ENCODE measurements at places on chromosomes 4 and X.

DNA sequence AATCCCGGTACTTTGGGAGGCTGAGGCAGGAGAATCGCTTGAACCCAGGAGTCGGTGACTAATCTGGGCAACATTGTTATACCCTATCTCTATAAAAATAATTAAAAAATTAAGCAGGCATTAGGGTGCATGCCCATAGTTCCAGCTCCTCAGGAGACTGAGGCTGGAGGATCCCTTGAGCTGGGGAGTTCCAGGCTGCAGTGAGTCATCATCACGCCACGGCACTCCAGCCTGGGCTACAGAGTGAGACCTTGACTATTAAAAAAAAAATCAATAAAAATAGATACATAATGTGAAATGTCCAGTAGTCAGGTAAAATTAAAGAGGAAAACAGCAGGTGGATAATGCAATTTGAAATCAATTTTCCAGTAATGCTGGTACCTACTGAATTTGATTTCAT is 14.6 kb downstream of the ADGRL3 start:
- DNase-seq = no peak

DNA sequence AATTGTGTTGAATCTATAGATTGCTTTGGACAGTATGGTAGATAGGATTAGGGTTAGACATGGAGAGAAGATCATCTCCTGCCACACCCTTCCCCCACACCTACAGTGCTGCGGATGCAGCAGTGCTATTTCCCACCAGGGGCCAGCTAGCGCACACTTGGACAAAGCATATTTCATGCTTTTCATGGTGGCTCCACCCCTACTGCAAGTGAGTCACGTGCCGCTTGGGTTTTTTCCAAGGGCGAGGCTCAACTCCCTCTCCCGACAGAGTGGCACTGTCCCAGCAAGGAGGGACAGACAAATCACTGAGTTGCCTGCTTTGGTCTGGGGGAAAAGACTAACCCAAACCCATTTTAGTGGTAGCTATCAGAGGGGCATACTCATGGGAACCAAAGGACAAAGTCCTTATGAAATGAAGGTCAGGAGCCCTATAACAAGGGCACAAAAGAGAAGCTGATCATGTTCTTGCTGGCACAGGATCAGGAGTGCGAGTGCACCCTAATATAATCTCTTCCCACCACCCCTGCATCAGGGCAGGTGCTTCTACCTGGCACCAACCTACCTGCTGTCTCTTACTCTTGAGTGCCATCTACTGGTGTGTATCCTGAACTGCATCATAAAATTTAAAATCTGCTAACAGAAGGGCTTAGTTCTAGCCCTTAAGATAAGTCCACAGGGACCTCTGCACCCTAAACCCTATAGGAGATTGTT is 55.1 kb upstream of the PGAM4 start:
- DNase-seq = peak; percentile 45

- DNase-seq = no peak
Observed at GRCh38 chrX:39176105-39176504, 374.8 kb downstream of the MID1IP1 start.

GRCh38 chr4:153731239-153731638 is 28.6 kb downstream of the RNF175 start:
- no peak for DNase-seq

DNA sequence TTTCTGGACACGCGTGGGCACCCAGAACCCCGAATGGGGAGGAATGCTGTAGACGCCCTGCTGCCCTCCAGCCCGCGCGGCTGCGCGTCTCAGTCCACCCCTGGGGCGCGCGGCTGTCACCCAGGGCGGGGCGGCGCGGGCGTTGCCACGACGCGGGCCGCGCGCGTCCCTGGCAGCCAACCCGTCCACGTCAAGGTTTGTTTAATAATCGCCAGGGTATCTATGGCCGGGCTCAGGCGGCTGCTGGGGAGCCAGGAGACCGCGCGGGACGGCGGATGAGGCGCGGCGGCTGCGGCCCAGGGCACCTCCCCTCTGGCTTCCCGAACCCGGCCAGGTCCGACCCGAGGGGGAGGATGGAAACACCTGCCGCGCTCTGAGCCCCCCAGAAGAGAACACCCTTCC is at the start of gene SPATA18:
Gene SPATA18 (plus strand): TSS at position 92 of the 402 bp plus-strand sequence. CDS start 401 bp downstream, outside the sequence.
- no peak for DNase-seq

DNA sequence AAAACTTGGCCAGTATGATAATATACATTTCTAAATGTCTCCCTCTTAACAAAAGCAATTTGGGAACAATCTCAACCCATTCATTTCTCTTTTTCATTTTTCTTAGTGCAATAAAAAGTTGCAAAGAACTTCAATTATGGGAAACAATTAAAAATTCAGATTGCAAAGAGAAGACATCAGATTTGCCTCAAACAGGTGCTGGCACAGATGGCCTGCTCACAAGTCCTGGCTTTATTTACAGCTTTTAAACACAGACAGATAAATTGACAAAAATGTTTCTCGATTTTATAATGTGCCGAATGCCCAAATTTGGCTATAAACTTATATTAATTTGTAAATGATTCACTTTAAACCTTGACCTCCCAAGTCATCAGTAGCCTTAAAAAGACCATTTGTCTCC is 28.7 kb downstream of the SLC4A4 start:
- no peak for DNase-seq

- no peak for DNase-seq
Observed at GRCh38 chr4:152997288-152997687, 61.2 kb downstream of the FHDC1 start.

DNA sequence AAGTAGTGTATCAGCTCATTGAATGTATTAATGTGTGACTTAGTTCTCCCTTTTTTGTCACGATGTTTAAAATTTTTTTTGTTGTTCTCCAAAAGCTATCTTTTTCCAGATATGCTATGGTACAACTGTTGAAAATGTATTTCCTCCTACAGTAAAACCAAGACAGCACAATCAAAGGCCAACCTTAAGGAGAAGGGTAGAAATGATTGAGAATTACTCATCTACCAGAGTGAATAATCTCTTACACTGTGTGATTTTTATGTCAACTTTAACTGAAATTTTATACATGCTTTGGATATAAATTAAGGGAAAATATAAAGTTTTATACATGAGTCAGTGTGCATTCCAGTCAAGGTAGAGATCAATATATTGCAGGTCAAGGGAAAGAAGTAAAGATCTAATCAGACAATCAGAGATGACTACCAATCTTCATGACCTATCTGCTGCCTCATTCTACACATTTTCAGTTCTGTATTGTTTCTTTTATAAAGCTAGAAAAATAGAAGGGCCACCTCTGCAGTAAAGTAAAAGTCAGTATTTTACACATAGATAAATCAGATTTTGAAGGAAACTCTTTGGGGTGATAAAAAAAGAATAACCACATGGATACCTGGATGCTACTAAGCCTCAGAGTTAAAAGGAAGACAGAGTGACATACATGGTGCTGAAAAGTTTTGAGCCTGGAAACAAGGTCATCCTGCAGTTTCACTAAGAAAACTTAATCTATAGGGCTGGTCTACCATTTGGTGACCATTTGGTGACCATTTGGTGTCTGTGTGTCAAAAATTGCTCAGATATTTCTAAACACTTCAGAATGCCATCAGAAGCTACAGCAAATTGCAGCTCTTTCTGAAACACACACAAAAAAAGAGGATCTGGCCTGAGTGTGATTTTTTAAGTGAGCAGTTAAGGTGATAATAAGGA is 1.6 kb downstream of the FAM13A start:
- peak; percentile 29 for DNase-seq

- DNase-seq = no peak
Observed at GRCh38 chr4:145554691-145555090, 64.5 kb upstream of the MMAA start.

- DNase-seq = no peak
Observed at GRCh38 chrX:110004215-110004614, 1.3 kb downstream of the TMEM164 start.

DNA sequence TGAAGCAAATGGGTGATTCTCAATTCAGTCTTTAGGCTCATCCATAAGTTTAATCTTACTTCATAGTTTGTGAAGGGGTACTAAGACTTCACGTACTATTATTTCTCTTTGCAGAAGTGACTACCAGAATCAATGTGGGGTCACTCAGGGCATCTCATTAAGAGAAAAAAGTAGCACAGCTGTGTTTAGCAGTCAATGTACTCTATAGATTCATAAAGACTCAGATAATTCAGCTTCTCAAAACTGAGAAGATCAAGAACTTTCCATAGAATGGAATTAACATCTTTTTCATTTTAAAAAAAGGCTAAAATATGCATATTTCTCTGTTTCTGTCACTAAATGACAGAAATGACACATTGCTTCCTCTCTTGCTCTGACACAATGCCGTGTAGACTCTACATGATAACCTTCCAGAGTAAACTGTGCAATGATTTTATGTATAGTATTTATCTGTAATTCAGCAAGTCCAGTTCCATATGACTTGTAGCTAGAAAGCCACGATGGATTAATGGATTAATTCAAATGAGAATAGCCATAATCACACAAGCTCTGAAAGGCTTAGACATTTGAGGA is 20.3 kb upstream of the LSM6 start:
- DNase-seq = peak; percentile 31

GRCh38 chrX:2693113-2694002 is 2.3 kb downstream of the CD99 start:
- peak; percentile 41 for DNase-seq

GRCh38 chr4:185559915-185560281 is 24.6 kb upstream of the PDLIM3 start:
- DNase-seq = no peak

DNA sequence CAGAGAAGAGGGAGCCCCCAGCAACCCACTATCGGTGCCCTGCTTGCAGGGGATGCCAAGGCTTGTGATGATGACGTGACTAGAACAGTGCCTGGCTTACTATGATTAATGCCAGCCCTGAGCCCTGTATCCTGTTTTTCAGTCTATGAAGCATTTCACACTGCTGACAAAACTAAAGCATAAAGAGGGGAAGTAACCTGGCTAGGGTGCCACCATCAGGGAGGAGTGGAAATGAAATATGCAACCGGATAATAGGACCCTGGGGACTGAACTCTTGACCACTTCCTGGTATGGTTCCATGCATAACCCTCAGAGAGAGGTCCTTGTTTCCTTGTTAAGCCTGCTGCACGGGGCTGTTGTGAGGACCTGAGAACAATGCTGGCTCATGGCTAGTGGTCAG is 50.3 kb downstream of the MED28 start:
- DNase-seq = no peak

- no peak for DNase-seq
Observed at GRCh38 chr4:10750714-10751113, 66.1 kb upstream of the CLNK start.

DNA sequence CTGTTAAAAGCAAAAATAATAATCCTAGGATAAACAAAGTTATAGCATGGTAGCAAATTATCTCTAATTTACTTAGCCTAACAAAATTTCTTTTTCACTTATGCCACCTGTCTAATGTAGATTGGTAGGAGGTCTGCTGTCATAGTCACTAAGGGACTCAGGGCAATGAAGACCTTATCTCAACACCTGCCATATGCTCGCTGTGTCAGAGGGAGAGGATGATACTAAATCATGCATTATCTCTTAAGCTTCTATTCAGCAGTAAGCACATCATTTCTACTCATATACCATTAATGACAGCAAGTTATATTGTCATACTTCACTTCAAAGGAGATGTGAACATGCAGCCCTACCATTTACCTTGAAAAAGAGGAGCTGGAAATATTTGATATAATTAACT is 44.1 kb downstream of the AFM start:
- no peak for DNase-seq

DNA sequence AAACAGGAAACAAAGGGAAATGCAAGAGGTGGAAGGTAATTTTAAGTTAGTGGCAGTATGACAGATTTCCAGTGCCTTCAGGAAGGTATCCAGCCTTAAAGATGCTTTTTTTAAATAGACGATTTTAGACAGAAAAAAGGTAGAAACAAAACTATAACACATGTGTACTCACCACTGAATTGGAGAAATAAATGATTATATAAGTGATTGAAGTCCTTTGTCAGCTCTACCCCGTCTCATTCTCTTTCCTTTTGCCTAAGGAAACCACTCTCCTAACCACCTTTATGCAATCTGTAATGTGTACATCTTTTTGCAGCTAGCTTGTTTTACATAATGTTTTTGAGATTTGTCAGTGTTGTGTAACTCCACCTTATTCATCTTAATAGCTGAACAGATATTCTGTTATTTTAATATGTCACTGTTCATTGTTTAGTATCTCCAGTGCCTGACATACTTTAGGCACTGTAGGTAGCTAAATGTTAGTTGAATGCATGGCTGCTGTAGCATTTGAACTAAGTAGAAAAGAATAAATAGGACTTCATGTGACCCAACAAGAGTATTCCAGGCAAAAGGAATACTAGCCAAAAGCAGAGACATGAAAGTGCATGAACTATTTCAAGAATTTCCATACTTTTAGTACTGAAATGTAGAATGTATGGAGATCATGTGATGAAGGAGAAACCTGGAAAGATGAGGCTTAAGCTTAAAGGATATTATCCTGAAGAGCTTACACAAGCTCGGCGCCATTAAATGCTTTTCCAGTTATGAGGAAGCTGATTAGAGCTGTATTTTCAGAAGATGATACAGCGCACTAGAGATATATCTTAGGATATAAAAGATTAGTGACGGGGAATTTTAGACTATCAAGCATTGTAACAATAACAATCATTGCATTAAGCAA is 865 bp downstream of the FAM200B start:
- DNase-seq = peak; percentile 8

DNA sequence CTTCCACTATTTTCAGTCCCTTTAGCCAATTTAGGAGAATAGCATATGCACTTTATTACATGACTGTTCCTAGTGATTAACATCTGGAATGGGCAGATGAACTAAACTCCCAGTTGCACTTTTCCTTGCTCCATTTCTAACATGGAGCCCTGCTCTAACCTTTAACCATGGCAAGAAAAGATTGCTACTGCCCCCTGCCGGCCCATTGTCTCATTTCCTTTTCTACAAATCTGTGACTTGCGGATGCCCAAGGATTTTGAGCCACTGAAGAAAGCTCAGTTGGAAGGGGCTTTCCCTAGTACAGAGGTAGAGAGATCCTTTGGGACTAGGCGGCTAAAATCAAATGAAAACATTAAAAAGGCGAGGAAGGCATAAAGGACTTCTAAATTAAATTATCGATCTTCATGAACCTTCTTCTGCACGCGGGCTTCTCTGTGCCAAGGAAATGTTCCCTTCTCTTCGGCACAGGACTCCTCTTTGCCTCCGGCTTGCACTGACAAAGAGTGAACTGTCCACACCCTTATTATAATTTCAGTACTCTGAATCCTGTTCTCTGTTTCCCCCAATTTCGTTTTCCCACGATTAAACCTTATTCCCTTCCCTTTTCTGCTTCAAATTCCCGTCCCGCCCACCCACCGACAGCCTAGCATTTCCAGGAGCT is 577 bp upstream of the GLRA2 start:
- peak; percentile 74 for DNase-seq
